ENCODE measurements at places on chromosomes 7 and 10.
A peak's percentile ranks its signal among the peaks of the same experiment; 100 is the strongest.

DNA sequence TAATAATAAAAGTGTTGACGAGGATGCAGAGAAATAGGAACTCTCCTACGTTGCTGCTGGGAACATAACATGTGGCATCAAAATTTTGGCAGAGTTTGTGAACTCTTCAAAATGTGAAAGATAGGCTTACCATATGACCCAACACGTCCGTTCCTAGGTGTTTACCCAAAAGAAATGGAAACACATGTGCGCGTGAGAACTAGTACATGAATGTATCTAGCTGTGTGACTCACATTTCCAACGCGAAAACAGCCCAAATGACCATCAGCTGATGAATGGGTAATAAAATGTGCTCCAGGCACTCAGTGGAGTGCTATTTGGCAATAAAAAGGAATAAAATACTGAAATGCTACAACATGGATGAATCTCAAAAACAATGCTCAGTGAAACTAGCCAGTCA, 10.4 kb upstream of the ELFN1 start:
- peak; percentile 32 for DNase-seq

- DNase-seq, result no peak
These were observed 13.3 kb downstream of the TMEM72 start for GRCh38 chr10:44924261-44925040.

DNA sequence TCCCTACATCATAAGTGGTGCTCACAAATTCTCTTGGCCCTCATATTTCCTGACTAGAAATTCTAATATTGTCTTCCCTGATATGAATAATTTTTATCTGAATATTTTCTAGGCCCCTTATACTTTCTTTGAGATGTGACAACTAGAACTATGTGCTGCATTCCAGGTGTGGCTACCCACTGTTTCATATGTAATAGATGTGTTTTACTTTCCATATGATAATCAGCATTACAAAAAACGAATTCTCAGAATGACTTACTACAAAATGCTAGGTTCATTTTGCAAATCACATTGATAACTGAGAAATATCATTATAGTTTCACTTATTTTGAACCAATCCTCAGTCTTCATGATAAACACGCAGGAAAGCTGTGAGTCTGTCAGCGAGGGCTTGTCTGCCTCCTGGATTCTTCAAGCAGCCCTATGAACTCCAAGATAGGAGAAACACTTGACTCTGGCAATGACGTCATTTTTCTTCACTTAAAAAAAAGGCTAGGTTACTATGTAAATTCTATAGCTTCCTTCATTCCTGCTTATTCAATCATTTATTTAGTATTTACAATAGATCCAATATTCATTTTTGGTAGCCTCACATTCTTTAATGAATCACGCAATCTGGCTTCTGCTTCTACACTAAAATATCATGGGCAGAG, 4.6 kb downstream of the WEE2 start:
- DNase-seq, result no peak

- peak; percentile 63 for DNase-seq
These were observed 30.6 kb downstream of the TLX1 start for GRCh38 chr10:101161494-101162299.

- DNase-seq, result no peak
These were observed 15.8 kb downstream of the GTPBP4 start for GRCh38 chr10:1003884-1004670.
